HFFc6 (cell line): ENCODE measurements at places on chromosomes 5 and 9. TPM values are rescaled to one million over a fixed set of nuclear protein-coding genes. Genes with fewer than 3 reads are reported as not detected.

The SPATA24 gene
- total RNA-seq: 5.7 to 7.5 TPM (median 6.2 TPM) in 3 replicates

The EXOC3 gene
- total RNA-seq: 47.2 to 50.0 TPM (median 47.7 TPM) in 3 replicates

The KIF4B gene
- total RNA-seq: 0.10 to 0.17 TPM in 2 of 3 replicates, not detected in the other

The CD14 gene
- total RNA-seq: 1.0 to 1.4 TPM (median 1.4 TPM) in 3 replicates

The KCNV2 gene
- total RNA-seq: not detected in 3 replicates

The PCDHGA10 gene
- 0.79 to 1.3 TPM (median 0.85 TPM) in 3 replicates for total RNA-seq

The PSD2 gene
- 0.02 to 0.13 TPM (median 0.05 TPM) in 3 replicates for total RNA-seq

The MARCOL gene
- not detected in 3 replicates for total RNA-seq

The RBM27 gene
- total RNA-seq: 14.1 to 14.8 TPM (median 14.7 TPM) in 3 replicates

The NEURL1B gene
- 2.4 to 8.5 TPM (median 4.1 TPM) in 3 replicates for total RNA-seq

The ENC1 gene
- total RNA-seq: 22.6 to 56.9 TPM (median 35.9 TPM) in 3 replicates

The TMOD1 gene
- total RNA-seq: 0.15 to 0.58 TPM (median 0.24 TPM) in 3 replicates

The LECT2 gene
- total RNA-seq: not detected in 3 replicates

The SYNPO gene
- 35.3 to 46.4 TPM (median 45.8 TPM) in 3 replicates for total RNA-seq

The CWC27 gene
- total RNA-seq: 17.9 to 29.7 TPM (median 25.1 TPM) in 3 replicates

The CIZ1 gene
- total RNA-seq: 123 and 147 TPM in 2 replicates

The N4BP3 gene
- 0.02 to 0.05 TPM in 2 of 3 replicates, not detected in the other for total RNA-seq

The EXD3 gene
- 8.2 to 10.4 TPM (median 8.4 TPM) in 3 replicates for total RNA-seq

The KIF3A gene
- 13.6 to 14.8 TPM (median 14.7 TPM) in 3 replicates for total RNA-seq

The RELL2 gene
- total RNA-seq: 3.0 to 4.1 TPM (median 3.4 TPM) in 3 replicates

The FBXW5 gene
- total RNA-seq: 92.7 to 102 TPM (median 97.9 TPM) in 3 replicates

The MYOZ3 gene
- total RNA-seq: 0.32 TPM in 1 of 3 replicates, not detected in the others

The EFNA5 gene
- total RNA-seq: not detected in 3 replicates

The PCDHB12 gene
- 0.63 and 0.86 TPM in 2 replicates for total RNA-seq

The HTR1A gene
- not detected in 3 replicates for total RNA-seq
